ENCODE measurements at places on chromosomes 6 and 20. TPM values are rescaled to one million over a fixed set of nuclear protein-coding genes. Genes with fewer than 3 reads are reported as not detected.

GRCh38 chr6:137816133-137816579 lies 50.9 kb upstream of the TNFAIP3 start:
- DNase-seq = no peak

The MCHR2 gene
- total RNA-seq = not detected

DNA sequence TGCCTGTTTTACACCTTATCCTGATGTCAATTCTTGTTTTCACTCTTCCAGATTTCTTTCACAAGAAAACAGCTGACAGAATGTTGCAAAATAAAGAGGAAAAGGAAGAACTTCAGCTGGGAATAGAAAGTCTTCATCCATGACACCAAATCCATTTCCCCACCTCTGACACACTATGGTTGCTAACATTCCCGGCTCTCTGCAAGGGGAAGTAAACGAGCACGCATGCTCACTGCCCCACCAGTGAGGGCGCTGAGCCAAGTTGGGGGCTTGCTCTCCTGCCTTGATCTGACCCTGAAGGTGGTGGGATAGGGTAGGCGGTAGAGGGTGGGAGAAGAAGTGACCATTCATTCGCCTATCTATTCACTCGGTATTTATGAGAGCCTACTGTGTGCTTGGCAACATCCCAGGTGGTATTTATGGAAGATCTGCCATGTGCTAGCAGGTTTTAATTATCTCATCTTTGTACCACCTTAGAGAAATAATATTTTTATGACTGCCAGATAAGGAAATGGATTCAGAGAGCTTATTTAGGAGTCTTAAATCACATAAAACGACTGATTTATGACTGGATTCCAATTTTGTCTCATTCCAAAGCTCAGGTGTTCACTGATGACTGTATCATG lies 206.2 kb downstream of the FOXC1 start:
- DNase-seq = peak; percentile 38

DNA sequence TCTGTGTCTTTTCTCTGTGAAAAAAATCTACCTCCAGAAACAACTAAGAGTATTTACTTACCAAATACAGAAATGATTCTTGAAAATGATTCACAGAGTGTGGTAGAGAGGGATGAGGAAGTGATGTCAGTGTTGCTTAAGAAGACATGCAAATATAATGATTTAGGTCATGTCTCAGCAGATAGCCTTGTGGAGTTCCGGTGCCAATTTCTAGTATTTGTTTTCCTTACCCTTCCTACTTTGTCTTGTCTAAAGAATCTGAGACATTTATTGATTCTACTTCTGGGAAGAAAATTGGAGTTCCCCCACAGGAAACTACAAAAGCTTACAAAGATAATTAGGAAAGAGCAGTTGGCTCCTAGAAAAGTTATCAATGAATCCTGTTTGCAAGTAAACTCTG lies 68.8 kb downstream of the GJA1 start:
- DNase-seq = no peak

DNA sequence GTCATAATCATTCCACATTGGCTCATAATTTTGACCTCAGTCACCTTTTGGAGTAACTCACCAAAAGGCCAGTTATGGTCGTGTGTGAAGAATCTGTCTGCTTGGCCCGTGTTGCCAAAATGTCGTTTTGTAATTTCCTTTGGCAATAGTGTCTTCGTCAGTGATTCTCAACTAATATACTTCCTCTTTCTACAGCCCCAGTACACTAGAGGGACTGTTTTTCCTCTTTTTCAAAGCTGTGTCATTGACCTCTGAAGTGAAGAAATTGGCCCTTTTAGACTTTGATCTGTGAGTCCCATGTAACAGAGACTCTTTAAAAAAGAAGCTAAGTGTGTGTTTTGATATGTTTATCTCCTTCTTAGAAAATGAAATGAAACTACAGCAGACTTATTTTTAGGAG lies 5.2 kb downstream of the FOXO3 start:
- DNase-seq = no peak

The PRPF6 gene
- total RNA-seq = 79.4 TPM

DNA sequence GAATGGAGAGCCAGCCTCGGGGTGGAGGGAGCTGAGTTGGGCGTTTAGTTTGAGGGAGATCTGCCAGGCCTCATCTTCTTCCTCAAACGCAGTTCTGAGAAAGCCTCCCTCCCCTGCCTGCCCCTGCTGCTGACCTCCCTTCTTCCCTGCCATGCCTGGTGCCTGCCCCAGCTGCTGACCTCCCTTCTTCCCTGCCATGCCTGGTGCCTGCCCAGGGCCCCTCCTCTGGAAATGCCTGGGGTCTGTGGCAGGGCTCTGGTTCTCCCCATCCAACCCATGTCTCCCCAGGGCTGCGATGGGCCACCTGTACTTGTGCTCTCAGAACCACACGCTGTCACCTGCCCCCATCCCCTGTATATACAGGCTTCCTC lies 114.6 kb downstream of the VEGFA start:
- no peak for DNase-seq

GRCh38 chr6:34478796-34479195 lies 12.9 kb downstream of the PACSIN1 start:
- DNase-seq = no peak

DNA sequence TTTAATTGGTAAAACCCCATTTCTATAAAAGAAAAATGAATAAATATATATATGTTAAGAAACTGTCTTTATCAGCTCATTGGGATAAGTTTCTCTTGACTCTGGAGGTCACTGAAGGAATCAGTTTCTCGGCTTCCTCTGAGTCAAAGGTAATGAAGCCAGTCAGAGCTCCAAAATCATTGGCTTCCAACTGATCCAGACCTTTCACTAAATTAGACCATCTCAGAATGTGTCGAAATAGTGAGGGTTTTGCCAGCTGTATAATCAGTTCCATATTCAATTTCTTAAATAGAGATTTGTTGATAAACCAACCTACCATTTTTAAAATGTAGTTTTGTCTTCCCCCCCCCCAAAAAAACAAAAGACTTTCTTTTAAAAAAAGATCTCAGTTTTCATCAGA lies 60.5 kb upstream of the SRSF6 start:
- no peak for DNase-seq

The PRPH2 gene
- total RNA-seq = 1.9 TPM

DNA sequence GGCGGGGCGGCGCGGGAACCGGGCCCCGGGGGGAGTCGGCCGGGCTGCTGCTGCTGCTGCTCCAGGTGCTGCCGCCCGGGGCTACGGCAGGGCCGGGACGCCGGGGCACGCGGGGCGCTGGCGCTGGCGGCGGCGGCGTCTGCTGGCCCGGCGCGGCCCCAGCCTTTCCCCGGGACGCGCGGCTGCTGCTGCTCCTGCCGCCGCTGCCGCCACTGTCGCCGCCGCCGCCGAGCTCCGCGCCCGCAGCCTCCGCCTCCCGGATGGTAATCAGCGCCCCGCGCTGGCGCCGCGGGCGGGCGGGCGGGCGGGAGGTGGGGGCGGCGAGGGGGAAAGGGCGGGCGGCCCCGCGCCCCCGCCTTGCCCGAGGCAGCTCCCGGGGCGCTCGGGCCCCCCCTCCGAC lies 306 bp downstream of the EBF4 start:
- DNase-seq = no peak

The EEF1A2 gene
- 34.9 TPM for total RNA-seq

The DLK2 gene
- total RNA-seq = 0.18 TPM

DNA sequence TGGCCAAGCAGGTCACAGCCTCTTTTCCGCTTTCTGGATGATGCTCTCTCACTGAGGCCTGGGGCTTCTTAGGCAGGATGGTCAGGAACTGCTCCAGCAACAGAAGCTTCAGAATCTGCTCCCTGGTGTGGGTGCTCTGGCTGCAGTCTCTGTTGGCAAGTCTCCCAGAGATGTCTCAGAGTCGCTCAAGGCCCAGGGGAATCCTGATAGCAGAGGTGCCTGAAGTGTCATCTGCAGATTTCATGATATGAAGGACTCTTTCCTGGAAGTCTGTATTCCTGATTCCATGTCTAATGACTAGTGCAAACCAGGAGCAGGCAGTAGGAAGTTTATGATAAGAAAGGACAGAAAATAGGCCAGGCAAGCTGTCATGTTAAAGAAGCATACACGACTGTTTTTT lies 20.3 kb downstream of the ZSCAN31 start:
- DNase-seq = no peak

The SYTL3 gene
- total RNA-seq = 0.27 TPM

DNA sequence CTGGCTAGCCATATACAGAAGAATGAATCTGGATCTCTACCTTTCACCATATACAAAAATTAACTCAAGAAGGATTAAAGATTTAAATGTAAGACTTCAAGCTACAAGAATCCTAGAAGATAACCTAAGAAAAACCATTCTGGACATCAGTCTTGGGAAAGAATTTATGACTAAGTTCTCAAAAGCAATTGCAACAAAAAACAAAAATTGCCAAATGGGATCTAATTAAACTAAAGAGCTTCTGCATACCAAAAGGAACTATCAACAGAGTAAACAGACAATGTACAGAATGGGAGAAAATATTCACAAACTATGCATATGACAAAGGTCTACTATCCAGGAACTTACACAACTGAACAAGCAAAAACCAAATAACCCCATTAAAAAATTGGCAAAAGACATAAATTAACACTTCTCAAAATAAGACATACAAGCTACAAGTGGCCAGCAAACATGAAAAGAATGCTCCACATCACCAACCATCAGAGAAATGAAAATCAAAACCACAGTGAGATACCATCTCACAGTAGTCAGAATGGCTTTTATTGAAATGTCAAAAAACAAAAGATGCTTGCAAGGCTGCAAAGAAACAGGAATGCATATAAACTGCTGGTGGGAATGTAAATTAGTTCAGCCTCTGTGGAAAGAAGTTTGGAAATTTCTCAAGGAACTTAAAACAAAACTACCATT lies 66.8 kb upstream of the RSPO3 start:
- no peak for DNase-seq

DNA sequence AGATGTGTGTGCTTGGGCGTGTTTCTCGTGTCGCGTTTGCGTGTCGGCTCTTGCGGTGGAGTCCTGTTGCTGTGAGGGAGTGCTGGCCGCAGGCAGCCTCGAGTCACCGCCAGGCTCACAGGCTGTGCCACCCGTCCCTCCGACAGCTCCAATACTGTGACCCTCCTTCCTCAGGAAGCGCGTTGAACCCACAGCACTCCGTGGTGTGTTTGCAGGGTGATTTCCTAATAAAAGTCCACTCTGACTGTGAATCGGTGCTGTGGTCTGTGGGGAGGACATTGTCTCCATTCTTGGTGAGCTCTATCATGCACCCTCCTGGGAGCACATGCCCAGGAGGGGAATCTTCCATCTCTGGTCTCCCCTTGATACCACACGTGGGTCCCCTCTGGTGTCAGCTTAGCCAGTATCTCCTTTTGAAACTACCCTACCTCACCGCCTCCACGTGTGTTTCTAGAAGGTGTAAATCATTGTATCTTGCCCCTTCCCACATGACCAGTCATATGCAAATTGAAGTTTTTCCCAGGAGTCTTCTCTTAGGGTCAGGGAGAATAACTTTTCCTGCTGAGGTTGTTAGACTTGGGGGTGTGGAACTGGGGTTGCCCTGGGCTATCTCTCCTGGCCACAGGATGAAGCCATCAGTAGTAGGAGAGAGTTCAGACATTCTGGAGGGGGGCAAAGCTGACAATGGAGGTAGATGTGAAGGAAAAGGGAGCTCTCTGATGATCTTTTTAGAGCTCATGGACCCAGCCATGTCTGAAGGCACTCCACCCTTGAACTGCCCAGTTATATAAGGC lies 13.3 kb upstream of the PCMTD2 start:
- DNase-seq = no peak

GRCh38 chr20:18524646-18525045 lies 16.9 kb downstream of the SEC23B start:
- no peak for DNase-seq

GRCh38 chr20:39638731-39639130 lies 676.6 kb downstream of the DHX35 start:
- no peak for DNase-seq

GRCh38 chr6:38117281-38117680 lies 297.8 kb downstream of the ZFAND3 start:
- no peak for DNase-seq

The PRDM13 gene
- total RNA-seq = 0.14 TPM

DNA sequence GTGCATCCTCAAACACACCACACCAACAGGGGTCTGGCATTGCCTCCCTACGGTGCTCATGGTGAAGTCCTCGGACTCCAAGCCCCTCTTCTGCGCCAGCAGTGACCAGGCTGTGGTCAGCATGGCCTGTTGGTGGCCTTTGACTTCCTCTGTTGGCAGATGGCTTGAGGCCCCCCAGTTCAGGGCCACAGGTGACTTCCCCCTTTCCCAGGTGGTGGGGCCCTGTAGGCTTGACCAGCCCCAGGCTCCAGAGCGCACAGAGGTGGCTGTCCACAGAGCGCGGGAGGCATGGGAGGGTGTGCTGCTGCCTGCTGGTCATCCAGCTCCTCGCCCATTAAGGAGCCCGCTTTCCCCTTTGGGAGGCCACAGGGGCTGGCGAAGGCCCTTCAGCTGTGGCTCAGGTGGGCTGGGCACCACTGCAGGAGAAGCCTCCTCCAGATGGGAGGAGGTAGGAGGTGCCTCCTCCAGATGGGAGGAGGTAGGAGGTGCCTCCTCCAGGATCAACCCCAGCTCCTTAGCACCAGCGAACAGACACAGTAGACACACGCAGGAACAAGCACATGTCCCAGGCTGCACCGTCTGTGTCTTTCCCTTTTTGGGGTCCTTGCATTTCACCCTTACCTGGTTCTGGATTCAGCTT lies 52.1 kb upstream of the BHLHE23 start:
- DNase-seq = peak; percentile 12

- peak; percentile 63 for DNase-seq
These were observed 732 bp upstream of the STXBP5 start for GRCh38 chr6:147203311-147204059.

The LY86 gene
- 0.16 TPM for total RNA-seq

GRCh38 chr6:31829633-31830283 lies 2.2 kb downstream of the HSPA1B start:
- DNase-seq = no peak

DNA sequence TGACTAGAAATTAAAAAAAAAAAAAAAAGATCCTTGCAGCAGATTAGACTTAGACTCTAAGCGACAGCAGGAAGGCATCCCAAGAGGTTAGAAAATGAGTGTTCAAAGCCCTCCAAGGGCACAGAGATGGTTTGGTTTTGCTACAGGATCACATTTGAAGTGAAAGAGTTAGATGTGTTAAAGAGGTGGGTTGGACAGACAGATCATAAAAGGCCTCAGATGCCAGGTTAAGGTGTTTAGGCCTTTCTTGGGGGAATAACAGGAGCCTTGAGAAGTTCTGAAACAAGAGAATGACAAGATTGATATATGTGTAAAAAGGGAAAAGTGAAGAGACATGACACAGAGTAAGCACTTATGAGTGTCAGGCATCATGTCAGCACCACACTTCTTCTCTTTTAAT lies 107.5 kb downstream of the FYN start:
- DNase-seq = no peak

DNA sequence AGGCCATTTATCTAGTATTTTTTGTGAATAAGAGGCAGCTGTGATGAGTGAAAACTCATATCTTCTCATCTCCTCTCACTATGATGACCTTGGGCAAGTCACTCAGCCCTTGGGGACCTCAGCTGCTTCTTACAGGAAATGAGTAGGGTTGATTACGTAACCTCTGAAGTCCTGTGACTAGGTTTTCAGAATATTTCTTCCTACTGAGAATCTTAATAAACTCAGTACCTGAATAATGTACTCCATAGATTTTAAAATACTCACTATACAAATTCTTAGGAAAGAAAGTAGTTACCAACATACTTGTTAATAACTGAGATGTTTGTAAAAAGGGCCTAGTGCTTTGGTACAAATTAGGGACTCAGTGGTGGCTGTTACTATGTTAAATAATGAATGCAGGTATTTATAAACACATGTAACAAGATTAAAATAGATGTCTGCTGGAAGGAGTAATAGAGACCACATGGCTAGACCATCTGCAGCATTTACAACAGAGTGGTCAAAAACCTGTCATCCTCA lies 60.9 kb downstream of the RPRD1B start:
- DNase-seq = no peak
